ENCODE measurements at places on chromosomes 2 and 18.

- DNase-seq, result no peak
These were observed 67.2 kb downstream of the COLEC12 start for GRCh38 chr18:433298-433697.

- DNase-seq, result no peak
These were observed 218.4 kb upstream of the FN1 start for GRCh38 chr2:215654148-215654819.

GRCh38 chr2:128736689-128737545 lies 418.2 kb upstream of the HS6ST1 start:
- no peak for DNase-seq

GRCh38 chr2:116879650-116880160 lies 934.8 kb upstream of the DDX18 start:
- DNase-seq, result no peak

- no peak for DNase-seq
These were observed 1494.7 kb upstream of the NXPH2 start for GRCh38 chr2:140274891-140275290.

DNA sequence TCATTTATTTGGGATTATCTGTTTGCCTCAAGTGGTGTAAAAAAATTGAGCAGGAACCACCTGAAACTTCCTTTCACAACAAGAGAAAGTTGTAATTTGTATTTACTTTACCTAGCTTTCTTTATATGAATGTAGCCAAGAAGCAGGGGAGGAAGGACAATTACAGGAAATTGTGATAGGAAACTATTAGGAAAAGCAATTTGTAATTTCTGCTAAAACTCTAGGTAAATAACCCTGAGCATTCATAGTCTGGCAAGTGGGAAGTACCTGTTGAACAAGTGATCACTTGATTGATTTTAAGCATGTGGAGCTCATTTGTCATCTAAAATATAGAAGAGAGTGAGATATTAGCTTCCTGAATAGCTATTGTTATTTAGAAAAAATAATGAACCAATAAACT lies 5.0 kb downstream of the TFPI start:
- DNase-seq, result no peak

DNA sequence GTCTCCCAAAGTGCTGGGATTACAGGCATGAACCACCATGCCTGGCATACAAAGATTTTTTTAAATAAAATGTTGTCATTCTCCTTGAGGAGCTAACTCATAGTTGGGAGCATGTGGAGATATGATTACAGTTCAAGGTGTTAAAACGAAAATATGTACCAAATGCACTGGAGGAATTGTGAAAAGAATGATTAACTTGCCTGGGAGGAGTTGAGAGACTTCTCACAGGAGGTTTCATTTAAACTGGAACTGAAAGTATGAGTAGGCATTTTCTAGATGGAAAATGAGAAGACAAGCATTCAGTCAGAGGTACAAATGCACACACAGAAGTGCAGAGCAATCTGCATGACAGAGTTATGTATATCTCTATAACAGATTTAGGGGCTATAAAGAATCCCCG lies 126.6 kb upstream of the PDE1A start:
- no peak for DNase-seq

DNA sequence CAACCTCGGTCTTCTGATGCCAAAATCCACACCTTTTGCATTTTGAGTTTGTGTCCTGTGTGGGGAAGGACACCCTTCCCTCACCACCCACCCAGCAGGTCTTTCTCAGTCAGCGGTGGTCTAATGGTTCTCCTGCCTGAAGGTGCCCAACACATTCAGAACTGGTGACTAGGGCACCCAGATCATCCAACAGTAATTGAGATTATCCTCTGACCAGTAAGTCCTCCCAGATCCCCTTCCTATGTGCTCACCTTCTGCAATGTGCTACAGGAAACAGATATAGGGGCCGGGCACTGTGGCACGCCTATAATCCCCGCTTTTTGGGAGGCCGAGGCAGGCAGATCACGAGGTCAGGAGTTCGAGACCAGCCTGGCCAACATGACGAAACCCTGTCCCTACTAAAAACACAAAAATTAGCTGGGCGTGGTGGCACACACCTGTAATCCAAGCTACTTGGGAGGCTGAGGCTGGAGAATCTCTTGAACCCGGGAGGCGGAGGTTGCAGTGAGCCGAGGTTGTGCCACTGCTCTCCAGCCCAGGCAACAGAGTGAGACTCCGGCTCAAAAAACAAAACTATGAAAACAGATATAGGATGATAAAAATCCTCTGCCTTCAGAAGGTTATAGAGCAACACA lies 56.2 kb downstream of the REEP1 start:
- DNase-seq, result no peak

DNA sequence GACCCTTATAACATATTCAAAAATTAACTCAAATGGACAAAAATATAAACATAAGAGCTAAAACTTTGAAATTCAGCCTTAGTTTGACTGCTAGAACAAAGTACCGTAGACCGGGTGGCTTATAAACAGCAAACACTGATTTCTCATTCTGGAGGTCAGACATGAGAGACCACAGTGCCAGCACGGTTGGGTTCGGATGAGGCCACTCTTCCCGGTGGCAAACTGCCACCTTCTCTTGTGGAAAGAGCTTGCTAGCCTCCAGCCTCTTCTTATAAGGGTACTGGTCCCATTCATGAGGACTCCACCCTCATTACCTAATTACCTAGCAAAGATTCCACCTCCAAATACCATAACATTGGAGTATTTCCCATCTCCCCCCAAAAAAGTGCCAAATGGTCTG lies 91.3 kb downstream of the FAM210A start:
- DNase-seq, result no peak

GRCh38 chr2:44972771-44973535 lies 31.5 kb downstream of the SIX3 start:
- no peak for DNase-seq

DNA sequence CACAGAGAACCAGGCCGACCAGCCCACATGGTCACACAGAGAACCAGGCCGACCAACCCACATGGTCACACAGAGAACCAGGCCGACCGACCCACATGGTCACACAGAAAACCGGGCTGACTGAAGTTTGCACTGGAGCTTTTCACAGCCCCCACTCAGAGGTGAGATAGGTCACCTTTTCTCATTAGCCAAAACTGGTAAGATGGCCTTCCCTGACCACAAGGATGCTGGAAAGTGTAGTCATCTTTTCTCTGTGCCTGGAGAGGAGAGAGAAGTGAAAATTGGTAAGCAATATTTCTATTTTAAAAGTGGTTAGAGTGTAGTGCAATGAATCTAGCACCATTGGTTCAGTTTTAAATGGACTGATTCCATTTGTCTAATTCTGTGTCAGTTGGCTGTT lies 247.1 kb downstream of the NEDD4L start:
- no peak for DNase-seq

- DNase-seq, result no peak
These were observed 148.5 kb downstream of the FMNL2 start for GRCh38 chr2:152483276-152484063.

DNA sequence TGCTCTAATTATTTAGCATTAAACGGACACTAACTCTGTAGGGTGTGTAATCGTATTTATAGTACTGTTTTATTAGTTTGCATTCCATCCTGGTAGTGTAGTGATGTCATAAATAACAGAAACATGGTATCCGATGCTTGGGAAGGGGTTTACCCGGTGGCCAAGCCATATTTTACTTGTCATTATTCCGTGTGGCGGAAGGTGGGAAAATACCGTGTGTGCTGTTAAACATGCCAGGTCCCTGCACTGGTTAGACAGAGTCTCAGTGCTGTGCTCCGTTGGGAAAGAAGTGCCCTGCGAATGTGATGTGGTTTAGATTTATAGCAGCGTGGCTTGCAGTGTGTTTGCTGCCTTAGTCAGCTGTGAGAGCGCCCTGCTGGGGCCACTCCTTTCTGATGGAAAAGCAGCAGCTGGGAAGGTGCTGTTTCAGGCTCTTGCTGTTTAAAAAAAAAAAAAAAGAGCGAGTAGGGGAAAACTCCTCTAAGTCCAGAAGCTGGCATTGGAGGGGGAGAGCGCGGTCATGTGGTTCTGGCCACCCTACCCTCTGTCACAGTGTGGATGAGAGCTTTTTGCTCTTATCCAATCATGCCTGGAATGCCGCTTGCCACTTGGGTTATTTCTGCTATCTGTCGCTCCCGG lies 211.0 kb downstream of the NEDD4L start:
- DNase-seq, result no peak

DNA sequence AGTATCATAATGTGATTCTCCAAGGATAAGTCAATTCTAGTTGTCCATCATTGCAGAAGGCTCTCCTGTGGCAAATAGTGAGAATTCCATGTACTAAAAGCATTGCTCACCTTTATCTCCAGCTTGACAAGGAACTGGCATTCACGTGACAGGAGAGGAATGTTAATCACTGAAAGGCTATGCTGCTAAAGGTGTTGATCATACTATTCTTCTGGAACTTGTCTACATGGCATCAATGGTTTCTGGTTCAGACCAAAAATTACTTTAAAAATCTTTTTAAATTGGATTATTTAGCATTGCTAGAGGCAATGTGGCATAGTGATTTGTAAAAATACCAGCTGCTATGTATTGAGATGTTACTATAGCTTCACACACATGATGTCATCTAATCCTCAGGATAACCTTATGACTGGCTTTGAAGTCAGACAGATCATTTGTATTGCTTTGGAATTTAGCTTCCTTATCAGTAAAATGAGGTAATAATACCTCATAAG lies 414.4 kb downstream of the MTX2 start:
- DNase-seq, result no peak

DNA sequence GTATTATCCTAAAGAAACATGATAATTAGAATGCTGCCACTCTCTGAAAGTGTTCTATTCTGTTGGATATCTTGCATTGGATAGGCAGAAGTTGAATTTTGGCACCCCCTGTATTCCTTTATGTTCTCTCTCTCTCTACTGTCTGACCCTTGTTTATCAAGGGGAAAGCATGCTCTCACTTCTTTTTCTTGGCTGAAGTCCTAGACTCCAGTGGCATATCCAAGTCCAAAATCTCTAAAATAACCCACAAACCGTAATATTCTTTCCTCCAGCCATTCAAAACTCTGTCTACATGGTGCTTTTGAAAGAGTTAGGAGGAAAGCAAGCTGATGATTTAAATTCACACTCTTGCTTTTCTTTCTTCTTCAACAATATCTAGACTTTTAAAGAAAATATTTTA lies 669.7 kb downstream of the TDRD15 start:
- no peak for DNase-seq

- no peak for DNase-seq
These were observed 3.6 kb downstream of the SIX3 start for GRCh38 chr2:44944952-44945612.

DNA sequence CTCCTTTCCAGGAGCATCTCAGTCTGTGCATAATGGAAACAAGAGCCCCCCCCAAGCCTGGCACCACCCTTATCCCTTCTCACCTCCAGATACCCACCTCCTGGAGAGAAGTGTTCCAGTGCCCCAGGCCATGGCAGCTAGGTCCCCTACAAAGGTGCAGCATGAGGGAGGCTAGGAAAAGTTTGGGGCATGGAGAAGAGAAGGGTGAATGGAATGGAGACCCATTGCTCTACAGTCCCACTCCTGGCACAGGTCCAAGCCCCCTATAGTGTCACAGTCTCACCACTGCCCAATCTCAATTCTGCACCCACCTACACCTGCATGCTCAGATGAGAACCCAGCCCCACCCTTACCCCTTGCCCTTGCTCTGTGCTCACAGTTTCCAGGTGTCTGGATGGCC lies 897 bp downstream of the SLC23A3 start:
- no peak for DNase-seq

DNA sequence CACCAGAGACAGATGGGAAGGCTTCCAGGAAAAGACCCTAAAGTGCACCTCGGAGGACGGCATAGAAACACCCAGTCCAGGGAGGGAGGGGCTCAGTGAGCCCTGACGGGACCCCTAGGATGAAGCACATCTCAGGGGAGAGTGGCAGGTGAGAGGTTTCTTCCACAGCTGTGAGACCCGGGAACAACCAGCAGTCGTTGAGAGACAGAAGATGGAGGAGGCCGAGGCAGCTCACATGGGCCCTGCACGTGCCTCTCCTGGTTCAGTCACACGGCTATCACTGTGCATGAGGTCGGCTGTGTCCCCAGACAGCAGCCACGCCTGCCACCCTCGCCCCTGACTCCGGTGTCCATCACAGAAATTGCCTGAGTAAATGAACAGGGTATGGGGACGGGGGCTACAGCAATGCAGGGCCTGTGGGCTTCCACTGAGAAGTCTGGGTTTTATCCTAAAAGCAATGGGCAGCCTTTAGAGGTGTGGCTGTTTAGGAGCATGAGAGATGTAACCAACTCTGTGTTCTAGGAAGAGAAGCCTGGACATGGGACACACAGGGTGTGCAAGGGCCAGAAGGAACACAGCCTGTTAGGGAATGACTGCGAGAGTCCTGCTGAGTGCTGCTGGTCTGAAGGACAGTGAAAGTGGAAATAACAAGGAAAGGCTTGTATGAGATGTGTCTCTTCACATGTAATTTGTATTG lies 102.0 kb downstream of the TMEM18 start:
- DNase-seq, result no peak

- DNase-seq, result no peak
These were observed 60.5 kb downstream of the CDK15 start for GRCh38 chr2:201866643-201867473.

DNA sequence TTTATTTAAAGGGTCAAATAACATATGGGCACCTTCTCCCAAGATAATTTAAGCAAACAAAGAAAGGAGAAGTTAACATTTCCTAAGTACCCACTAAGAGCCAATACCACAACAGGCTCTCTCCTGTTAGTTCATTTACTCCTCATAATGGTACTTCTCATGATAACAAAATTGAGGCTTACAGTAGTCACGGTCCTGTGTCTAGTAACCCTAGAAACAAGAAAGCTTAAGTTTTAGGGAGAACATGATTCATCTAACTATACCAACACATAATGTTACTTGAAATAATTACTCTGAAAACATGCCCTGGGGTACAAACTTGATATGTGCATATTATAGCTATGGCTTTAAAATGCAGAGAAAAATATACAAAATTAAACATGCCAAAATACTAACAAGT lies 19.8 kb downstream of the IWS1 start:
- no peak for DNase-seq

- DNase-seq, result no peak
These were observed 79.8 kb upstream of the MC4R start for GRCh38 chr18:60452421-60452820.

DNA sequence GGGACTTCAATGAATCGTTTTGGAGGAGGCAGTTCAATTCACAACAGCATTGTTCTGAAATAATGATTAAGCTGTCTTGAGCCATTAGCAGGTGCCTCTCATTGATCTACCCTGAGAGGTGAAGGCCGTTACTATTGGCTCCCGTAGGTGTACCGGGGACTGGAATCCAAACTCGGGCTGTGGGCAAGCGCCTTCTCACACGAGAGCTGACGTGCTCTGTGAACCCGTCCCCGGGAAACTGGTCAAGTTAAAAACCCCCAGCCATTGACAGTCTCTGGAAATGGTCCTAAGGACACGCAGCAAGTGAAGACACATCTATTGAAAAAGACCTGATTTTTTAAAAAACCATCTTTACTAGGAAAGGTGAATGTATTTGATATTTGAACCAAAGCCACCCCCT lies 8.1 kb upstream of the NFATC1 start:
- no peak for DNase-seq

- no peak for DNase-seq
These were observed 34.5 kb downstream of the HS1BP3 start for GRCh38 chr2:20616341-20616871.

All from activated effector memory CD4-positive, alpha-beta T cell treated with Interleukin-2 at 50 U/mL for 16 hours (primary cell).